ENCODE measurements at places on chromosomes 16 and 17.
A peak's percentile ranks its signal among the peaks of the same experiment; 100 is the strongest.

- no peak for DNase-seq
These were observed 9.1 kb downstream of the JPH3 start for GRCh38 chr16:87611456-87611855.

DNA sequence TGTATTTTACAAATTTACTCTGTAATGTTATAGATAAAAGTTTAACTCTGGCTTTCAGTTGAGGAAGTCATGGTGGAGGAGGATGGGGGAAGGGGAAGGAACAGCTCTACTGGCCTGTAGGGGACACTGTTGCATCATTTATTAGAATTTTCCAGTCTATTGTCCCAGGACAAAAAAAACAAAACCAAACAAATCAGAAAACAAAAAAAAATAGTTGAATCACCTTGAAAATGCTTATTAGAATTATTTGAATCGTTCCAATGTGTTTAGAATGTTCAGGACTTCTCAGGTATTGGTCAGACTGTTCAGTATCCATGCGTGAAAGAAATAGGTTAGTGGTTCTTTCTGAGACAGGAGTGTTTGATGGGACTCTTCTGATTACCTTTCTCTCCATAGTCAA lies 242.0 kb downstream of the FTO start:
- no peak for DNase-seq

- peak; percentile 34 for DNase-seq
These were observed 781 bp downstream of the ARHGDIA start for GRCh38 chr17:81870131-81870980.

DNA sequence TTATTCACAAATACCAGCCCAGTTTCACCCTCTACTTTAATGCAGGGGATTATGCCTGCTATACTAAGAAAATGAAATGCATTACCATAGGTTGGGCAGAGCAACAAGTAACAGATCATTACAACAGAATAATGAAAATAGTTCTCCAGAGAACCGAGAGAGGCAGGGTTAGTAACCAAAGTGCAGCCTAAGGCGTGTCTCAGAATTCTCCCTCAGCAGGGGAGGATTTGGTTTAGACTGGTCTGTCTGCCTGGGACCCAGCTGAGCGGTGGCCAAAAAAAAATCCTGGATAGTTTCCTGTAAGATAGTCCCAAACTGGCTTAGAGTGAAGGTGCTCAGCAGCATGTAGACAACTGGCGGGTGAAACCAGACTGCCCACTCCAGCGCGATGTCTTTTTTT lies 30.8 kb upstream of the ADCY7 start:
- no peak for DNase-seq

- no peak for DNase-seq
These were observed 41.7 kb downstream of the PIK3R5 start for GRCh38 chr17:8923762-8924161.

- peak; percentile 90 for DNase-seq
These were observed 41.1 kb upstream of the FOXJ1 start for GRCh38 chr17:76182016-76182764.

DNA sequence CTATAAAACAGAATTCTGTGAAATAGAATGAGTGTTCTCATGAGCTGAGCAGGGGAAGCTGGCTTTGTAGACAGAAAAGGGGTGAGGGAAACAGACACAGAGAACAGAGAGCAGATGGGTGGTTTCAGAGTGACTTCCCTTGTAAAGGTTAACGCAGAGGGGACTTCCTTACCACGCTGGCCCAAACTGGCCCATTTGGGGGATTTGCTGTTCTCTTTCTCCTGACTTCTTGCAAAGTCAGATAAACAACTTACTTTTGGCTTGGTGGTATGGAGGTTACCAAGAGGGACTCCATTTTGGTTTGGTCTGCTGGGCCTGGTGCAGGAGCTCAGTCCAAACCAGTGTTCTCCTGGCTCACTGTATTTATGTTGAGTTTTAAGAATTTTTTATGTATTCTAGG lies 48.4 kb downstream of the SEC14L1 start:
- DNase-seq: peak; percentile 46

- no peak for DNase-seq
These were observed 134.1 kb downstream of the CA10 start for GRCh38 chr17:52024300-52024870.

GRCh38 chr17:68627956-68628575 lies 26.9 kb upstream of the FAM20A start:
- DNase-seq: no peak
